PC-9 (cell line): ENCODE measurements at places on chromosomes 7 and 10.

GRCh38 chr7:119335405-119335804 lies 937.6 kb upstream of the KCND2 start:
- DNase-seq, result no peak

GRCh38 chr10:122344741-122345258 lies 29.7 kb upstream of the PLEKHA1 start:
- peak; percentile 52 for DNase-seq

- DNase-seq, result no peak
Measured at GRCh38 chr10:113987805-113988204, 55.9 kb upstream of the ADRB1 start.

- no peak for DNase-seq
Measured at GRCh38 chr10:66365686-66366085, 560.1 kb upstream of the LRRTM3 start.

GRCh38 chr10:123622381-123622780 lies 43.8 kb upstream of the GPR26 start:
- DNase-seq, result no peak

GRCh38 chr10:114030140-114030539 lies 13.5 kb upstream of the ADRB1 start:
- DNase-seq, result no peak

GRCh38 chr10:56317603-56318002 lies 43.5 kb downstream of the ZWINT start:
- DNase-seq, result no peak
